IMR-90 (cell line): ENCODE measurements at places on chromosomes 7 and 10.
A peak's percentile ranks its signal among the peaks of the same experiment; 100 is the strongest.

GRCh38 chr10:69965919-69966662 is 86.6 kb upstream of the MACROH2A2 start:
- peak; percentile 70 for DNase-seq

- peak; percentile 98 for DNase-seq
Measured at GRCh38 chr7:22577470-22578001, 77.5 kb upstream of the STEAP1B start.

- no peak for DNase-seq
Measured at GRCh38 chr7:155363852-155364600, 66.3 kb downstream of the INSIG1 start.

GRCh38 chr10:22478555-22479334 is 133.4 kb downstream of the SPAG6 start:
- DNase-seq, result no peak

DNA sequence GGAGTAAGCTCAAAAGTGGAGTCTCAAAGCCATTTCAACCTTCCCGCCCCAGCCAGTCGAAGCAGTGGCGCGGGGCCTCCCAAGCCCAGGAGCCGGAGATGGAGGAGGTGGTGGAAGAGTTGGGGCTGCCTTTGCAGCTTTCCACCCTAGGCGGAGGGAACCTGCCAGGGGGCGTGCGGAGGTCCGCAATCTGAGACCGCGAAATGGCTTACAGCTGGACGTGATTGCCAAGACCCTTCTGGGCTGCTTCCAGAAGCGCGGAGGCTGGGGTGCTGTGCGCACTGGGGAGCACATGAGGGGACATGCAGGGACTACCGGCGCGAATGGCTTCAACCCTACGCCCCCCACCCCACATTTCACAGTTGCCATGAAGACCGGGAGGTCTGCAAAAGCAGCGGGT is 86.2 kb downstream of the PRR15 start:
- no peak for DNase-seq

DNA sequence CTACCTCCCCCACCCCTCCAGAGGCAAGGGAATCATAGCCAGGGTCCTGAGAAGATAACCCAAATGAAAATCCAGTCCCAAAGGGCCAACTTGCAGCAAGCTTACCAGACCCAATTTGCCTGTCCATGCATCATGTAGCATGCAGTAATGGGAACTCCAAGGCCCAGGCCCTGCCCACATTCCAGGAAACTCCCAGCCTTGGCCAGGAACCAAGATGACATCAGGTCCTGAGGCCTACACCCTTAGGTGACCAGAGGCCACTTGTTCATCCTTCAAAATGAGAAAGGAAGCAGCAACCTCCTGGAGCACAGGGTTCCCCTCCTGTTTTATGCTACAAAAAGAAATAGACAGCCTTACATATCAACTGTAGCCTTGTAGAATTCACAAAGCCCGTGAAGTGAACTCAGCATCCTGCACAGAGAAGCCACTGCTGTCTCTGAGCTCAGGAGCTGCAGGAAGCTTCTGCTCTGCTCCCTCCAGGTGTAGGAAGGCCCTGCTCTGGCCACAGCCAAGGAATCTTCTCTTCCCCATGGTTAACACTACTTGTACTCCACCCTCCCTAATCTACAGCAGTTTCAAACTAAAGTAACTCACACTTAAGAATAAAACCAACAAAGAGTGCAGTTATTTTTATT is 30.3 kb upstream of the GRB10 start:
- DNase-seq, result peak; percentile 70

DNA sequence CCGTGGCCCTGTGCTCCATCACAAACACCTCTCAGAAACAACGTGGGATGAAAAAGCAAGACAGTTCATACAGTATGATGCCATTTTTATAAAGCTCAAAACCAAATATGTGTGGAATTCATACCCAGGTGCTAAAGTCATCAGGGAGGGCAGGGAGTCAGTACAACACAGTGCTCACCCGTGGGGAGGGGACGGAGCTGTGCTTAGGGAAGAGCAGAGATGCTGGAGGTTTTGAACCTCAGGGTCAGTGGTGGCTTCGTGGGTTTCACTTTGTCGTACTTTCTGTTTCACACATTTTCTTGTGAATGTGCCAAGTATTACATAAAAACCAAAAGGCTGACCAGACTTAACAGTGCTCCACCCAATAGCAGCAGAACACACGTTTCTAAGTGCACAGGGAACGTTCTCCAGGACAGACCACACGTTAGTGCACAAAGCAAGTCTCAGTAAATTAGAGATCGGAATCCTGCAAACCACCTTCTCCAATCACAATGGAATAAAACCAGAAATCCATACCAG is 21.2 kb downstream of the ZMIZ2 start:
- peak; percentile 47 for DNase-seq

- DNase-seq, result no peak
Measured at GRCh38 chr10:60950300-60950699, 6.3 kb upstream of the RHOBTB1 start.

GRCh38 chr7:131897016-131897789 is 340.8 kb upstream of the PODXL start:
- DNase-seq, result peak; percentile 24

- peak; percentile 86 for DNase-seq
Measured at GRCh38 chr7:135320268-135320667, 86.6 kb downstream of the STRA8 start.

GRCh38 chr7:134813663-134814396 is 34.4 kb downstream of the CALD1 start:
- DNase-seq, result peak; percentile 87

- peak; percentile 98 for DNase-seq
Measured at GRCh38 chr7:28408960-28409715, 3.2 kb upstream of the CREB5 start.

- no peak for DNase-seq
Measured at GRCh38 chr7:28697913-28698563, 260.1 kb downstream of the TRIL start.

GRCh38 chr10:89245802-89246201 is 5.8 kb downstream of the LIPA start:
- DNase-seq, result no peak

DNA sequence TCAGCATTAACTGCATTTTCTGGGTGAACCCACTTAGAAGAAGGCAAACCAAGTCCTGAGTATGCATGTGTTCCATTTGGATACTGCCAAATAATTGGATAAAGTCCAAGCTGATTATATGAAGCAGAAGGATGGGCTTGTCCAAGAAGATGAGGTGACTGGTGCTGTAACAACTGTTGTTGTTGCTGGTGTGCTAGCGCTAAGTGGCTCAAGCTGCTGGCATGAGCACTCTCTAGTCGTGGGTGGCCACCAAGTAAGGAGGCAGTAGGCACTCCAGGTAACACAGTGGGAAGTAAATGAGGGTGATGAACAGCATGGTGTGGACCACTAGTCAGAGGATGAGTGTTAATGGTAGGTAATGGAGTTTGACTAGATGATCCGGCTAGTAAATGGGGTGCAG is 80.4 kb downstream of the NRBF2 start:
- DNase-seq, result no peak

- DNase-seq, result peak; percentile 95
Measured at GRCh38 chr7:134593530-134594392, 44.9 kb downstream of the AKR1B15 start.

- no peak for DNase-seq
Measured at GRCh38 chr7:105849122-105849855, 27.1 kb downstream of the ATXN7L1 start.

- no peak for DNase-seq
Measured at GRCh38 chr7:40483630-40484029, 348.8 kb downstream of the SUGCT start.

DNA sequence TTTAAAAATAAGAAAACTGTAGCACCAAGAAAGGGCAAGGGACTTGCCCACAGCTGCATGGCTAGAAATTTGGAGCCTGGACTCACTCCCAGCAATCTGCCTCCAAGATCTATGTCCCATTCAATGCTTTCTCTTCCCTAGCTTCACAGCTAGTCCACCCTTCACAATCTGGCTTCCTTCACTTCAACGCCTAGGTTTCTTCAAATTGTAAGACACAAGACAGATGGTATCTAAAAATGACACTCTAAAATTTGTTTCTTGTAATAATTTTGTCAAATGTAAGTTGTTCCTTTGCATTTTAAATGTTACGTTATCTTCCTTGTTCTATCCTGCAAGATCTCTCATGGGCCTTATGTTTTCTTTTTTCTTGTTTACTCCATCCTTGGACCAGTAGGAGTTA is 48.6 kb downstream of the CTTNBP2 start:
- DNase-seq, result no peak

GRCh38 chr7:12162415-12163113 is 48.5 kb upstream of the TMEM106B start:
- DNase-seq, result peak; percentile 78

- peak; percentile 75 for DNase-seq
Measured at GRCh38 chr7:45921699-45922519, 837 bp upstream of the IGFBP3 start.

- DNase-seq, result no peak
Measured at GRCh38 chr7:158026636-158027265, 560.9 kb downstream of the PTPRN2 start.

DNA sequence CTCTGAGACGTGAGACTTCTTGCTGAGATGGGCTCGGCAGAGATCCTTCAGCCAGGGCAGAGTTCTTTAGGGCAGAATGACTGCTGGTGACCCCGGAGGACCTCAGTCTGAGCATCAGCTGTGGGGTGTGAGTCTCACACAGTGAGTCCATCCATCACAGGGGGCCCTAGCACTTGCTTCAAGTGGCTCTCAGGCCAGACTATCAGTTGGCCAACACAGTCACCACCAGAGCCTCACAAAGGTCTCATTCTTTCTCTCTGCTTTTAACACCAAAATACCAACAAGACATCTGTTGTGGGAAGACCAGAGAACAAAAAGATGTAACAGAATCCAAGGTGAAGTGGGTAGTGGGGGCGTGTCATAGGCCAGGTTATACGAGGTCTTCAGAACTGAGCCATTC is 345.6 kb upstream of the NRP1 start:
- DNase-seq, result no peak

GRCh38 chr7:134435161-134435920 is 23.6 kb downstream of the AKR1B1 start:
- DNase-seq, result peak; percentile 81

- DNase-seq, result no peak
Measured at GRCh38 chr10:71595649-71596048, 123.9 kb downstream of the C10orf105 start.

DNA sequence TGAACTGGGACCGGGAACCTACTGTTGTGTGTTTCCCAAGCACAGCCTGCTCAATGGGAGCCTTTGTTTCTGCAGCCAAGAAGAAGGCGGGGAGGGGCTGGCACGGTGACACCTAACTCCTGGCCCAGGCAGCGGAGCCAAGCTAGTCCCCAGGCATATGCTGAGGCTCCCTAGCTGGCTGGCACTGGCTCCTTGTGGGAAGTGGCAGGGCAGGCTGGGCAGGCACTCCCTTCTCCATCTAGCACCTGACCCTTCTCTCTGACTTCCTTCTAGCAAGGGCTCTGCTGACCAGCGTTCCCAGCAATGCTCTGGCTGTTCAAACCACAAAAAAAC is 325.0 kb downstream of the PLXNA4 start:
- no peak for DNase-seq

DNA sequence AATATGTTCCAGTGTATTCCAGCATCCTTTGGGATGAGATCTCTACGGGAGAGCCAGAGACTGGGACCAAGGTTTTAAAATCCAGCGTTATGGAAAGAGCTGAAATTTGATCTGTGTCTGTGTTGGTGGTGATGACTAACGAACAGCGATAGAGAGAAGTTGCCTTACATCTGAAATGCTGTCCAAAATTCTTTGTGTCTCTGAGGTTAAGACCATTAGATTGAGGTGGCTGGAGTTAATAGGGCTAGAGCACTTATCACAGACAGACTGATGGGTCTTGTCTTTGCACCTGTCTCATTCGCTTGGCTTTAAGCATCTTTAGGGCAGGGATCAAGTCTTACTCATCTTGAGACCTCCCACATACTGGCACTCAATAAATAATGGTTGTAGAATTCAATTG is 41.0 kb upstream of the RAPGEF5 start:
- DNase-seq, result peak; percentile 33

DNA sequence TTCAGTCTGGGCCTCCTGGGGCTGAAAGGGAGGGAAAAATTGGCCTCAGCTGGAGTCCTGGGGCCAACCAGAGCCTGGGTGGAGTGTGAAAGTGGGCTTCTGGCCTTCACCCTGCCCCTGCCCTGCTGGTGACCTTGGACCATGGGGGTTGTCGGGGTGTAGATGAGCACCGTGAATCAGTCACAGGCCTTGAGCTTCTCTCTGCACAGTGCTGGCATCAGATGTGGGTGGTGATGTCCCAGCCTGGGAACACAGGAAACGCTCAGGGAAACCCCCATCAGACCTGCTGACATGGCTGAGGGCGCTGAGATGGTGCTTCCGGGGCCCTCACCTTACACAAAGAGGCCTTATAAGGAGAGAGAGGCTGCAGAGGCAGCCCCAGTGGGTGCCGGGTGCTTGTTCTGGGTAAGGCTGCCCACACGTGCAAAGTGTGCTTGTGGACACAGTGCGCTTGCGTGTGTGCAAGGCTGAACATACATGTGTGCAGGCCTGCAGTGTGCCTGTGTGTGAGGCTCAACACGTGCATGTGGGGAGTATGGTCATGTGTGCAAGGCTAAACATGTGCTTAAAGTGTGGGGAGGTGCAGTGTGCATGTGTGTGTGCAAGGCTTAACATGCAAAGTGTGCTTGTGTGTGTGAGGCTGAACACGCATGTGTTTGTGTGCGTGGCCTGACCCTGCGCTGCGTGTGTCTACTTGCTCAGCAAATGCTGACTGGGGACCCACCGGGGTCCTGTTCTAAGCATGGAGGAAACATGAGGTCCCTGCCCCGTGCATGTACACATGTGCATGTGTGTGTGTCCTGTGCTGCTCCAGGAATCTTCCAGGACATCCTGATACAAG is 6.5 kb downstream of the ARPC1B start:
- DNase-seq, result no peak

DNA sequence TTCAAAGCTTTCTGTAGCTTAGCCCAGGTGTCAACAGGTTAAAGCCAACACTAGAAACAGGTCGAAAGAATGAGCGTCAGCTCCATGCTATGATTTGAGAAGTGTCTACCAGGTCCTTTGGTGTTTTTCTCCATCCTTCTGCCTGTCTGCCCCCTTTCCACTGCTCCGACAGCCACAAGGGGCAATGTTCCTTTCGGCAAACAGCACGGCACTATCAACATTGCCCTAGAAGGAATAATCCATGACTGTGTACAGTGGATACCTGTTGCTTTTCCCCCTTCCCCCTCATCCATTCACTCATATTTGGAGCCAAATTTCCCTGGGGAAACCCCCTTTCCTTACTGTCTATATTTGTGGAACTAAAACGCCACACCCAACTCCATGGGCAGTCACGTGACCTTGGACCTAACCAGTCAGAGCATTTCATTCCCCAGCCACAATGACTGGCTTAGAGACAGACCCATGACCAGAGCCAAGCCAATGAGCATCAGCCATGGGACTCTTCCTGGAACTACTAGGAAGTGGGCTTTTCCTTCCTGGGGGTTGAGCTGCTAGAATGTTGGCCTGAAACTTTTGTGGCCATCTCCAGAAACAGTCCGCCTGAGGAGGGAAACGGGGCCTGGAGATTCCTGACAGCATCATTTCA is 51.5 kb downstream of the AFAP1L2 start:
- no peak for DNase-seq
